ENCODE measurements at places on chromosomes 7 and 10. TPM values are rescaled to one million over a fixed set of nuclear protein-coding genes. Genes with fewer than 3 reads are reported as not detected.
A peak's percentile ranks its signal among the peaks of the same experiment; 100 is the strongest.

DNA sequence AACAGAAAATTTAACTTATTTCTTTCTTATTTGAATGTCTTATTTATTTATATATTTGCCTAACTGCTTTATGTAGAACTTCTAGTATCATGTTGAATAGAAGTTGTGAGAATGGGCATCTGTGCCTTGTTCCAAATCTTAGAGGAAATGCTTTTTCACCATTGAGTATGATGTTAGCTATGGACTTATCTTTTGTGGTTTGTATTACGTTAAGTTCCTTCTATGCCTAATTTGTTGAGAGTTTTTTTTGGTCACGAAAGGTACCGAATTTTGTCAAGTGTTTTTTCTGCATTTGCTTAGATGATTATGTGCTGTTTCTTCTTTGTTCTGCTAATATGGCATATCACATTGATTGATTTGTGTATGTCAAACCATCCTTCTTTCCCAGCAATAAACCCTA is 161.0 kb upstream of the TRIM24 start:
- DNase-seq, result peak; percentile 51

DNA sequence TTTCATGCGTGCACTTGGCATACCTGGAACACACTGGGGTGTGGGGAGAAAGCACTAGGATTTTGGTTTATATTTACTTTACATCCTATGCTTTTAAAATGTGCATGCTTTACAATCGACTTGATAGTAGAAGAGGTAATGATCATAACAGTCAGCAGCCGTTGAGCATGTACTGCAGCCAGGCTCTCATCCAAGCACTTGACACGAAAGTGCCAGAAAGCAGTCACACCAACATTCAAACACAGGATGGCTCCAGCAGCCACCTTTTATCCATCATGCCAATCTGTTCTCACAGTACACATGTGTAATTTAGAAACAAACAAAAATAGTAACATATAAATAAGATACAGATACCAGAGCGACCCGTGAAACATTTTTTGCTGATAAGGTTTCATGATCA is 1.2 kb upstream of the FAM241B start:
- no peak for DNase-seq

DNA sequence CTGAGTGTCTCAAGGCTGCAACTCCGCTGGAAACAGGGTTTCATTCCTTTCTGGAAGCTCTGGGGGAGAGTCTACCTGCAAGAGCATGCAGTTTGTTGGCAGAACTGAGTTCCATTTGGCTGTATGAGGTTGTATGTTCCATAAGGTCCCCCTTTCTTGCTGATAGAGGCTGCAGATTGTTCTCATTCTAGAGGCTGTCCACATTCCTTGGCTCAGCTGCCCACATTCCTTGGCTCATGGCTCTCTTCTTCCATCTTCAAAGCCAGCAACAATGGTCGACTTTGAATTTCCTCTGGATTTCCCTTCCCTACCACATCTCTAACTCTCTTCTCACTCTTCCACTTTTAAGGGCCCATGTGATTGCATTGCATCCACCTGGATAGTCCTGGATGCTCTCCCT is 147.3 kb upstream of the CDCA7L start:
- no peak for DNase-seq

GRCh38 chr10:132827423-132827789 is 41.5 kb upstream of the NKX6-2 start:
- no peak for DNase-seq

GRCh38 chr10:100730725-100731406 is 14.5 kb upstream of the PAX2 start:
- no peak for DNase-seq

GRCh38 chr7:8197994-8198698 is 63.8 kb downstream of the ICA1 start:
- no peak for DNase-seq

- DNase-seq, result no peak
Measured at GRCh38 chr10:2294739-2295138, 557.4 kb upstream of the ADARB2 start.

DNA sequence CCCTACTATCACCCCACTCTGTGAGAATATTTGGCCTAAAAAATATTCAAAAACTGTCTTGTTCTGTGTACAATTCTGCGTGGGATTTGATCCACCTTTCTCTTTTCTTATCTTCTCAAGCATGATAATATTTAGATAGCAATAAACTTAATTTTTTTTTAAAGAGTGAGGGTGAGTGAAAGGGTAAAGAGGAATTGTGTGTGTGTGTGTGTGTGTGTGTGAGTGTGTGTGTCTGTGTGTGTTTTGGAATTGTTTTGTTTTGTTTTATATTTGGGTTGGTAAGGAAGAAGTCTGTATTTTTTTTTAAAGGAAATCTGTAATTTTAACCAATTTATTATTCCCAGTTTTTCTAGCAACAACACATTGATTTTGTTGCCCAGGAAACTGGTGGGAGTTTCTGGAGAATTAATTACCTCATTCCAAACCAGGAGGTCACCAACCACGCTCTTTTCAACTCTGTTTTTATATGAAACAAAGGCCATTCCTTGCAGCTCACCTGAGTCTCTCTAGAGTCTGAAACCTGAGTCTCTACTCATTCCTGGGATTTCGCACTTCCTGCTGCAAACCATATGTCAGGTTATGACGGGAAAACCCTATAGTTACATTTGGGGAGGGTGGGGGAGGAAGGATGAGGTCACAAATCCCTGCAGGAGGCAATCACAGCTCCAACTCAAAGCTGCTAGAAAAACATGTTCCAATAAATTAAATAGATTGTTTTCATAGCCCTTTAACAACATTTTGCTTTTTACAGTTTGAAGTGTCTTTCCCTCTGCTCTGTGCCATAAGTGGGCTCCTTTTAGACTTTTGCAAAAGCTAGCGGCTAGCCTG is 38.1 kb upstream of the XPNPEP1 start:
- DNase-seq, result peak; percentile 36

- peak; percentile 29 for DNase-seq
Measured at GRCh38 chr7:15972862-15973275, 286.4 kb upstream of the MEOX2 start.

DNA sequence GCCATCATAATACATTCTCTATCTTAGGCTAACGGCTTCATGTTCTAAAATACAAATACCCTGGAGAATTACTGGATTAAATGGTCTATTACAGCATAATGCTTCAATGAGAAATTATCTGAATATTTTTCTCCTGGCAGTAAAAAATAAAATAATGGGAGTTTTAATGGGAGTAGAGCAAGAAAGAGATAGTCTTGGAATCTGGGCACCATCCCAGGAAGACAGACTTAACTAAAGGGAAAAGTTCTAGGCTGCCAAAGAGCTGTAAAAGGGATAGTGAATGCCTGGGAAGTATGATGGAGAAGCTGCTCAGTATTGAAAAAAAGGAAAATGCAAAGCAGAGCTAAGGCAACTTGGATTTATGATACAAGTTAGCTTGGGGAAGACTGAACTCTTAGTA is 12.1 kb upstream of the SYPL1 start:
- DNase-seq, result no peak

- no peak for DNase-seq
Measured at GRCh38 chr7:15853832-15854470, 167.5 kb upstream of the MEOX2 start.

DNA sequence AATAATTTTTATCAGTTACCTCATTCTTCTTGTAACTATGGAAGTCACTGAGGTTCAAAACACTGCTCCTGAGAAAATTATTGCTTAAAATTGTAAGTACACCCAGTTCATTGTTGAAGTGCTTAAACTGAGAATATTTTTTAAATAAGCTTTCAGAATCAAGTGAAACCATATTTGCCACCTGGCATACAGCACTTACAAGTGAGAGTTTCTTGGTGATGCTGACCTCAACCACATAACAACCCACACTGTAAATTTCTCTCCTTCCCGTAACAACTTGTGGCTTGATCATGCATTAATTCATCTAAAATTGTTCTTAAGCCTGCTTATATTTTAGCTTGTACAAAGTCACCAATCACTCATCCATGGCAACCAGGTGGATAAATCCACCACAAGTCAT is 34.0 kb downstream of the IMMP2L start:
- no peak for DNase-seq

GRCh38 chr7:2247141-2247995 is 5.3 kb downstream of the NUDT1 start:
- DNase-seq, result peak; percentile 22

DNA sequence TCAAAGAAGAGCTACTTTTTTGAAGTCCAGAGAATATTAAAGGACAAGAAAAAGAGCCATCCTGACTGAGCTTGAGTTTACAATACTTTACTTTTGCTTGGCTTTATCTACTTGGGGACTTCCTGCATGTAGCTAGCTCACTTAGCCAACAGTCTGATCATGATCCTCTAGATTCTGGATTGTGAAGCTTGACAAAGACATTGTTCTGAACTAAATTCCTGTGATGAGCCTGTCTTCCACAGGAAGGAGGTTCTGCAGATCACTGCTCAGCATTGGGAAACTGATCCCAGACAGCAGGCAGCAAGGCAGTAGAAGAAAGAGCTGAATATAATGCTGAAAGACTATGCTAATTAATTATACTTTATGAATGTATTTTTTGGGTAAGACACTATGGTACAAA is 296.4 kb downstream of the DGKB start:
- no peak for DNase-seq

DNA sequence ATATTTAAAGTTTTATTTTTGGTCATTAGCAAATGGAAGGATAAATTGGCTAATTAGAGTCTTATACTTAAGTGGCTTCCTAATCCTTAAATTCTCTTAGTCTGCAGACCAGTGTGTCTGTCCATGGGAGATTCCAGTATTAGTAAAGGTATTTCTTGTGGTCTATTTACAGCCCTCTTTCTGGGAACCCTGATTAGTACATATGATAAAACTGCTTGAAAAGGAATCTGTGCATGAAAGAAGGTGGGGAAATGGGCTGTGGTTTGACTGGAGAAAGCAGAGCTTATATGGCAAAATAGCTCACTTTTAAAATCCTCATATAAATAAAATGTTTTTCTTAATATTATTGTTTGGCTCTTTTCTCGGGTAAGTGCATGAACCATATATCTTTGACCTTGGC is 124.5 kb upstream of the RHOBTB1 start:
- DNase-seq, result peak; percentile 90

DNA sequence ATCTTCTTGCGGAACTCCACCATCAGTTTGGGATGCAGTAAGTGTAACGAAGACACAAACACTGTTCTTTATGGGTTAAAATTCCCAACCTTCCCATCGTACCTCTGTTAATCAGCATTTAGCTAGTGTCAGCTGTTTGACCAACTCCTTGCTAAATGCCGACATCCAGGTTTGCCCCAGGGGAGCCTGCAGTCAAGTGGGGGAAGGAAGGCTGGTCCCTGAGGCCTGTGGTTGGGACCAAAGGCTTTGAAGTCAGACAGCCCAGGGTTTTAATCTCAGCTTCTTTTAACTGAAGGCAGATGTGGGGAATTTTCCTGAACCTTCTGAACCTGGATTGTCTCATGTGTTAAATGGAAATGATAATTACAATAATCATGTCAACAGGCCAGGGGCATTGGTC is 443.7 kb downstream of the GLRX3 start:
- DNase-seq, result no peak

GRCh38 chr10:133309100-133309719 is 496 bp downstream of the ZNF511 start:
- peak; percentile 94 for DNase-seq

DNA sequence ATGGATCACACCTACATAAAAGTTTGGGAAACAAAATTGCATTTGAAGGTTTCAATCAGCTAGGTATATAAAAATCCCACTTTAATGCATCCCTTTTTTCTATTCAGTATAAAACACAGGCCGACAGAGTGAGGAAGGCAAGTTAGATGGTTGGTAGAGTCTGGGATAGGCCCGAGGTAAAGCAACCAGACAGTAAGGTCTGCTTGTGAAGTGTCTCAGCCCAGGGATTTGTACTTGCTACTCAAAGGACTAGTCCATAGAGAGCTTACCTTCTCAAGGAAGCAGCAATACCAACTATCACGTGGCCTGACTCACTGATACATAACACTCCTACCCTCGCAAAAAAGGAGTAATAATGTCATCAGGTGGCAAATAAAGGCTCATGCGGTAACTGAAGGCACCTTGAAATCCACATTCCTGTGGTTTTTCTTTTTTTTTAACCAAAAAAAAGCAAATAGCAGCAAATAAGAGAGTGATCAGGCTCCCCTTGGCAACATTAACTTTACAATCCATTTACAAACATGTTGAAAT is 56.2 kb upstream of the ATP6V0A4 start:
- no peak for DNase-seq

GRCh38 chr10:73858750-73859427 is 15.5 kb downstream of the CAMK2G start:
- no peak for DNase-seq

- peak; percentile 51 for DNase-seq
Measured at GRCh38 chr7:77940647-77941046, 142.1 kb downstream of the PHTF2 start.

GRCh38 chr7:155652156-155653114 is 8.0 kb downstream of the RBM33 start:
- no peak for DNase-seq

DNA sequence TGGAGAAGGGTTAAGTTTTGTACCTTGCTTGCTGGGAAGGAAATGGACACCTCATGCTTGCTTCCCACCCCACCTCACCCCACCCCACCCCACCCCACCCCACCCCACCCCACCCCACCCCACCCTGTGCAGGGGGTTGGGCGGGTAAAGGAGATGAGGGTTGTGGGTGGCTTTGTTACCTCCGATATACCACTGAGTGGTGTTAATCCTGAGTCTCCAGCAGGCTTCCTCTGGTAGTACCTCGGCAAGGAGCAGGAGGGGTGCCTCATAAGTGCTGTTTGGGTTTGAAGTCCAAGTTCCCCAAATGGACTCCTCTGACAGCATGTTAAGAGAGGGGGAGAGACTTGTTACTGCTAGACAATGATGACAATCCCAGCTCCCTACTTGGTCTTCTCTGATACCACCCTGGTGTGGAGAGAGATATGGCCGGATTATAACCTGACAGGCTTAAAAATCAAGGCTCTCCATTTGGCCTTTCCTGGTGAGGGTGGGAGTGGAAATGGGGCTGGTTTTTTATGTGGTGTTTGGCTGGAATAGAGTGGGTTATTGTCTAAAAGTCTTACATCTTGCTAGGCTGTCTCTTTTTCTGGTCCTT is 11.7 kb downstream of the SAMD8 start:
- no peak for DNase-seq

UCN3 gene
- total RNA-seq, result not detected

MEST gene
- total RNA-seq, result 606 TPM

OR2A1 gene
- under 0.01 TPM for total RNA-seq

IFIT1B gene
- not detected for total RNA-seq

AQP1 gene
- total RNA-seq, result 11.9 TPM

NXPH1 gene
- total RNA-seq, result not detected

C7orf57 gene
- under 0.01 TPM for total RNA-seq

CNTNAP2 gene
- total RNA-seq, result not detected

SVIL gene
- total RNA-seq, result 7.8 TPM

BUB3 gene
- total RNA-seq, result 134 TPM

IFIT3 gene
- 90.2 TPM for total RNA-seq

All from fibroblast of villous mesenchyme (primary cell).